COR-L47 (cell line): ENCODE measurements at places on chromosomes 7 and 10.

DNA sequence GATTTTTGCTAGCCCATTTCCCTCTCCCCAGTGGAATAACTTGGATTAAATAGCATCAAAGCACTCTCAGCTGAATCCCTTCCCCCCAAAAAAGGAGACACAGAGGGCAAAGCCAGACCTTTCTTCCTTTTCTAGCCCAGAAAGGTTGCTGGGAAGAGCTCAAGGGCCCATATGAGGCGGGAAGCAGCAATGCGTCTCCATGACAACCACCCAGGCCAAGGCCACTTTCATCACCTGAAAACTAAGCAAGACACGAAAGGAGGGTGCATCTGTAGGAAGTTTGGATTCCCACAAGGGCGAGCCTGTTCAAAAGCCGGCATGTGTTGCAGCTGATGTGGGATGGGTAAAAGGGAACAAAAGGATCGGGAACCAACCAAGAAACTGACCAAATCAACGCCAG is 229.1 kb downstream of the PLXNA4 start:
- DNase-seq = no peak

DNA sequence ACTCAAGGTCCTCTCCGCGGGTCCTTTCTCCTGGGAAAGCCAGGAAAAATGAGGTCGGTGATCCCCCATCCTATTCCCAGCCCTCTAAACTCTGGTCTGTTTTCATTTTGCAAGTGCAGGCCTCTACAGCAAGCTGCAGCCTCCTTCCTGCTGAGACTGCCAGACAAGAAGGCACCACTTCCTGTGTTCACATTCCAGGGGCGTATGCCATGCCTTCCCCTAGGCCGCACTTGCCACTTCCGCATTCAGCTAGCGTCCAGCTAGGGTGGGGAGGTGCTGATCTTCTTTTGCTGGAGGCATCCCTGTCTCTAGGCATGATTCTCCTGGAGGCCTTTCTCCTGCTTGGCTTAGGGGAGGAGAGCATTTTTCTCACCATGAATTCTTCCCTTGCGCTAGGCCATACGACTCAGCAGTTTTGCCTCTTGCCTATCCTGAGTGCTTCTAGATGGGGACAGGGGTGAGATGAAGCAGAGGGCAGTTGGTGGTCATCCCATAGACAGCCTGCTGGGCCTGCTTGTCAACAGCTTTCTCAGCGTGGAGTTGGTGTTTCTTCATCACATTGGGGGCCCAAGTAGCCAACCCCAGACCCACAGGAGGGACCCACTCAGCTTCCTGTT is 328.9 kb downstream of the RPS24 start:
- no peak for DNase-seq

DNA sequence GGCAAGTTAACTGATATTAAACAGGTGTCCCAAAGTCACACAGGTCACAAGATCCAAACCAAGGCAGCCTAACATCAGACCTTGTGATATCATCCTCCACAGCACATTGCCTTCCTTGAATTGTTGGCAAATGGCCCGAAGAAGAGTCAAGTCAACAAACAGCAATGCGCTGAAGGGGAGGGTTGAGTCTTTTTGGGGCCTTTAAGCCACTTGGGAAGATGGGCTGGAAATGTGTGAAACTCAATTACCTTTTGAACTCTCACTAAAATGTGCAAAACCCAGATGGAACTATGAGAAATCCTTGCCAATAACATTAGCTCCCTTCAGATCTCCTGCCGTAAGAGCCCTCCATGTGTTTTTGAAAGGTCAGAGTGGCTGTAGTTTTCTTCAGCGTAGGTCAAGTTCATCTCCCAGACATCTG is 47.9 kb upstream of the STK17A start:
- no peak for DNase-seq

GRCh38 chr7:116772926-116773749 is 89.2 kb upstream of the CAPZA2 start:
- DNase-seq = no peak
